ENCODE measurements at places on chromosomes 12 and 14.

DNA sequence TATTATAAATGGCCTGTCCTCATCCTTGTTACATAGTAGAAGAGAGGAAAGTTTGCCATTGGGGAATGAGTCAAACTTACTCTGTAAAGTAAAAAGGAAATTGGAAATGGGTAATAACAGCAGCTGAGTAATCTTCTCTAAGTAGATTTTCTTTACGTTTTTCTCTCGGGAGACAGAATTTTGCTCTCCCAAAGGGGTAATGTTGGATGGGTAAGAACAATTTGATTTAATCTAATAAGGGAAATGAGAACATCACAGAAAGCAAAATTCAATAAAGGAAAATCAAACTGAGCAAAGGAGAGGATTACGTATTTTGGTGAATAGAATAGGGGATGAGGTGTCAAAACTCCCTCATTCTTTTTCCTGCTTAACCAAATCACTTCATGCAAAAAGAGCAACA is 283.1 kb upstream of the FOXG1 start:
- no peak for DNase-seq

GRCh38 chr14:52269100-52269499 is 1.6 kb downstream of the PTGDR start:
- no peak for DNase-seq

DNA sequence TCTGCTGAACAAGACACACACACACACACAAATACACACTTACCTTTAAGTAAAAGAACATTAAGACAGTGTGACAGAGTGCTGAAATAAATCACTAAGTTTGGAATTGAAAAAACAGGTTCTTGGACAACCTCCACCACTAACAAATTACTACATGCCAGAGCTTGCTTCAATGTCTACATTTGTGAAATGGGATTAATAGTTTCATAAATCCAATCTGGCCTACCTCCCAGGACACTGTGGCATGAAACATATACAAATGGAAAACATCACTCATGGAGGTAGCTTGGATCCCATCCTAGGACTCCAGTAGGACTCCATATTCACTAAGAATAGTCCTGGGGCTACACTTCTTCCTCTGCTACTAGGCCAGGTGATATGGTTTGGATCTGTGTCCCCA is 8.2 kb upstream of the CCDC60 start:
- no peak for DNase-seq

DNA sequence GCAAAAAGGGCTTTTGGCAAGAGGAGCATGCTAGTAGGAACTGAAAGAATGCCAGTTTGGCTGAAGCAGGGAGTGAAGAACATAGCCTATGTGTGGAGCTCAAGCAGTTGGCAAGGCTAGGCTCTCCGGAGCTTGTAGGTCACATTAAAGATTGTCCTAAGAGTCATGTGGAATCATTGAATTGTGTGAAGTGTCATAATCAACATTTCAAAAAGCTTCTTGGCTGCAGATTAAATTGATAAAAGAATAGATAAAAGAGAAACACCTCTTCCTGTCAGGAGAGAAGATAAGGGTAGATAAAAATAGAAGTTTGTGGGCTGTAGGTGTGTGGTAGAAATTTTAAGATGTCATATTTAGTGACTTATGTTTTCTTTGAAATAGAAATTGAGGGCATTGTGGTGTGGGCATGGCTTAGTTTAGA is 36.1 kb downstream of the CPSF6 start:
- no peak for DNase-seq

DNA sequence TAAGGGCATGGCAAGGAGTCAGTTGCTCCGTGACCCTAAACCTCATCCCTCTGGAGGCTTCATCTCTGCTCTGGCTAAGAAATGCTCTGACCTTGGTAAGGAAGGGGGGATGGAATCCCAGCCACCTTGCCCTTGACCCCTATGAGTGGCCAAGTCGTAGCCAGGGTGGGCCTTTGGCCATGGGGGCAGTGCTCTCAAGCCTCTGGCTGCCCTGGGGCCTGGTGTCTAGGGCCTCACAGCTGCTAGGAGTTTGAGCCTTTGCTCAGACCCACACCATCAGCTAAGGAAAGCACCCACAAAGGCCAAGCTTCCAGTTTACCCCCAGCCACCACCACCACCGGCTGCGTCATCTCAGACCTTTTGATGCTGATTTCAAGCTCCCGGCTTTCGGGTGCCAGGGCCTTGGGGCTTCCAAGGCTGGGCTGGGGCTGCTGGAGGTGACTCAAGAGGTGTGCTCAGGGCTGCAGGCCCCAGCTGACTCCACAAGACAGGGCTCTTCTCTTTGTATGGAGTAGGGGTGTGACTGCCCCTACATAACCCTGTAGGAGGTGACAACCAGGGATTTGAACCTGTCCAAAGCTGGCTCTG is 3.7 kb downstream of the ASB2 start:
- no peak for DNase-seq

DNA sequence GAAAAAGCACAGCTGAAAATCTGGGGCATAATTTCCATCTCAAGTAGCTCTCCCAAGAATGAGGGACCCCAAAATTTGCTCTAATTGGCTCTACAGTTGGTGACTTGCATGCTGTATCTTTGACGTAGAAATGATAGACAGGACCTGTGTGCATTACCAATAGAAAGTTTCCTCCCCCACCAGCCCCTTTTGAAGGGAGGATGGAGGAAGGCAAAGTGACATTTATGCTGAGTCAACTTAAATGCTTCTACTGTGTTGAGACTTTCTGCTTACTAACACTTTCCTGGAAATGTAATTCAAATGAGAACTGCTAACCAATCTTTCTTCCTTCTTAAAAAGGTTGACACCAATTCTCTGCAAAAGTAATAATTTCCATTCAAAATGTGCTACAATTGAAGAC is 31.9 kb downstream of the TSPAN8 start:
- DNase-seq = no peak

DNA sequence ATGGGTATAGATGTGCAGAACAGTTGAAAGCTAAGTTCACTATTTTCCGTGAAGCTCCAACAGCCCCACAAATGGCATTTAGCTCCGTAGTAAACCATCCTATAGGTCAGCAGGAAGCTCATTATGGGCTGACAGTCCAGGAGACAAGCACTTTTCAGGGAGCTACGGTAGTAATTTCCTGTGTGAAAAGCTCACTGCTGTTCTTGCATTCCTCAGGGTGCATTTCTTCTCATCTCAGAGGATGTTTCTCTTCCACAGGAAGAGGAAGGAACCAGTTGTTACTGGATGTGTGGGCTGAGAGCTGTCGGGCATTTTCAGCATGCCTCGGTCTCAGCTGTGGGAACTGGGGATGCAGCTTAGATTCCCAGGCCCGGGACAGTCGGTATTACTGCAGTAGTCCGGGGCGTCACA is 72.8 kb downstream of the GALNT4 start:
- peak; percentile 34 for DNase-seq

DNA sequence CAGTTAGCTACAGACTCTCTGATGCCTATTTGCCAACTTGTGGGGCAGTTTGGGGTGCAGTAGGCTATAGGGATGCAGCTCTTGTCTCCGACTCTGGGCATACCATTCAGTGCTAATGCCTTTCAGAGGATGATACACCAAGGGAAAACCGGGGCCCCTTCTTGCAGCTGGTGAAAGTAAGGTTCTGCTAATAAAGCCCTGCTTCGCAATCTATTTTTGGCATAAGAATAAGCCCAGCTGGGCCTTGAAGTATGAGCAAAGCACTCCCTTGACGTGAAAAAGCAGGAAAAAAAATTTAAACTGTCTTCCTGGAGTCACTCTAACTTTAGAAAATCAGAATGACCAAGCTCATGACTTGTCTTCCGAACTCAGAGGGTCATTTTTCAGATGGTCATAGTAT is 124.1 kb upstream of the RBM19 start:
- DNase-seq = no peak
